ENCODE measurements at places on chromosomes 5 and 9.

- DNase-seq, result no peak
Observed at GRCh38 chr5:6889030-6889429, 175.8 kb downstream of the TENT4A start.

DNA sequence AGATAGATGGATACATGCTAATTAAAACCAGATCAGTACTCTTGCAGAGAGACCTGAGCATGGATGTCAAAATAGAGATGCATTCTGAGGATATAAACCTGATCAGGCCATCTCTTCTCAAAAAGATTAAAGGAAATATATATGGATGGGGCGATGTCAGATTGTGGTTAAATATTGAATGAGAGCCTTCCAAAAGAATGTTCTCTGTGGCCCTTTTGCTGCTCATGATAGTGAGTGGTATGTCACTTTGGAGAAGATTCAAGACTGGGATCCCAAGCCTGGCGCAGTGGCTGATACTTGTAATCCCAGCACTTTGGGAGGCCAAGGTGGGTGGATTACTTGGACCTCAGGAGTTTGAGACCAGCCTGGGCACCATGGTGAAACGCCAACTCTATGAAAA lies 20.5 kb downstream of the ZNF131 start:
- peak; percentile 30 for DNase-seq

- peak; percentile 94 for DNase-seq
Observed at GRCh38 chr5:956941-957747, 51.5 kb upstream of the NKD2 start.

GRCh38 chr5:82295959-82296531 lies 17.9 kb upstream of the RPS23 start:
- DNase-seq, result no peak

GRCh38 chr9:20988671-20989315 lies 42.6 kb downstream of the HACD4 start:
- DNase-seq, result no peak

All from fibroblast of skin of abdomen (primary cell).